ENCODE measurements at places on chromosomes 6 and 20.

GRCh38 chr6:45377043-45377553, 636 bp downstream of the SUPT3H start:
- peak; percentile 7 for DNase-seq

DNA sequence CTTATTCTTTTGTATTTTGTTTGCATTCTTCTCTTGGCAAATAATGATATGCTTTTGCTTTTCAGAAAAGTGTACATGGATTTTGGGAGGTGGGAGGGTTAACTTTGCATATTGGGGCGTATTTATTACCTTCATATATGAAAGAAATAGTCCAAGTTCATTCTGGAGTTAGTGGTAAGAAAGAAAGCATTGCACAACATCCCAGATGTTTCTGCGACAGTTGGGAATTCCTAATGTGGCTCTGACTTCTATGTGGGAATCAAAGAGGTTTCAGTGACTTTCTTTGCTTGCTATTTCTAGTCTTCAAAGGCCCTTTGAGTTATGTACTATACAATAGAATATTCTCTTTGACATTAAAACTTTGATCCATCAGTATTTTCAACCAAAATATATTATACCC, 78.1 kb downstream of the MMUT start:
- no peak for DNase-seq

- no peak for DNase-seq
Measured at GRCh38 chr6:15522026-15522425, 140.8 kb downstream of the DTNBP1 start.

GRCh38 chr6:3326184-3326971, 67.6 kb downstream of the PSMG4 start:
- no peak for DNase-seq

- no peak for DNase-seq
Measured at GRCh38 chr6:34489207-34489805, 23.4 kb downstream of the PACSIN1 start.

GRCh38 chr6:56513631-56514030, 129.1 kb downstream of the DST start:
- no peak for DNase-seq

- DNase-seq: no peak
Measured at GRCh38 chr20:50580842-50581544, 70.8 kb downstream of the PTPN1 start.
